ENCODE measurements at places on chromosomes 16 and 17.

DNA sequence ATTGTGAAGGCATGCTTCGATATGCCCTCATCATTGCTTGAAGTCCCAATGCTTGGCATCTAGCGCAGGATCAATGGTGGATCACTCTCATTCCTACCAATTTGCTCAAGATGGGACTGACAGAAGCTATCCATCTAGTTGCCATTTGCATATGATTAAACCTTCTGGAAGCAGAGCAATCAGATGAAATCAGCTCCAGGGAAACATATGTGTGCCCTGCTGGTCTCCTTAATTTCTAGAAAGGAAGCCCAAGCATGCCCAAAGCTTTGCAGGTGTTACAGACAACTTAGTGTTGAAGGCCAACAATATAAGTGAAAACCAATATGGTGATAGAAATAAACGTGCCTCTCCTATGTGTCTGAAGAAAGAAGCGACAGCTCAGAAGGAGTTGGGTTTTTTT lies 350.0 kb upstream of the ERCC4 start:
- no peak for DNase-seq

- no peak for DNase-seq
Observed at GRCh38 chr16:64969221-64969620, 152.6 kb downstream of the CDH11 start.

- DNase-seq, result no peak
Observed at GRCh38 chr16:16007743-16008111, 58.3 kb downstream of the ABCC1 start.

DNA sequence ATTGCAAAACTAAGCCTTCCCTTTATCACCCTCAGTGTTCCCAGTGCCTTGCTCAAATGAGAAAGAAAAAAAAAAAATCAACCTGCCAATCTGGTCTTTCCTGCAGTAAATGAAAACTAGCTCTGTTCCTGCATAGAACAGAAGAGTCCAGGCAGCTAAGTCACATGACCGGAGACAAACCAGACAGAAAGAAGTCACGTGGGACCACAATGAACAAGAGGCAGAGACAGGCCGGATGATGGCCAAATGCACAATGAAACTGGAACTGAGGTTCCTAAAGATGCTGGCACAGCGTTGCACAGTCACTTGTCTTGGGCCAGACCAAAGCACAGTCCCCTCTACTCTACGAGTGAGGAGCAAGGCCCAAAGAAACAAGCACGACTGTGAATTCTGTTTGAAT lies 172.5 kb downstream of the GRIN2A start:
- no peak for DNase-seq

DNA sequence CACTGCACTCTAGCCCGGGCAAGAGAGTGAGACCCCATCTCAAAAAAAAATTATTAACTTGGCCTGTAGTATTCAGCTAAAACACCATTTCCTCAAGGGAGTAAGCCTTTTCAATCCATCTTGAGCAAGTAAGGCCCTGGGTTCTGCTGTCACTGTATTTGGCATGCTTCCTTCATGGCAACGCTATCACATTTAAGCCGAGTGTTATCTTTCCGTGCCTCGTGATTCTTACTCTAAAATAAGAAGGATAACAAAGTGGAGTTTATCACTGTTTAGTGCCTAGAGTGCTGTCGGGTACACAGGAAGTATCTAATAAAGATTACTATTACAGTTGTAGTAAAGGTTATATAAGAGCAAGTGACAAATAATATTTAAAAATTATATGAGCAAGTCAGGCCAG lies 8.8 kb downstream of the VPS53 start:
- DNase-seq, result no peak

- no peak for DNase-seq
Observed at GRCh38 chr16:50245417-50246298, 20.7 kb upstream of the ADCY7 start.

DNA sequence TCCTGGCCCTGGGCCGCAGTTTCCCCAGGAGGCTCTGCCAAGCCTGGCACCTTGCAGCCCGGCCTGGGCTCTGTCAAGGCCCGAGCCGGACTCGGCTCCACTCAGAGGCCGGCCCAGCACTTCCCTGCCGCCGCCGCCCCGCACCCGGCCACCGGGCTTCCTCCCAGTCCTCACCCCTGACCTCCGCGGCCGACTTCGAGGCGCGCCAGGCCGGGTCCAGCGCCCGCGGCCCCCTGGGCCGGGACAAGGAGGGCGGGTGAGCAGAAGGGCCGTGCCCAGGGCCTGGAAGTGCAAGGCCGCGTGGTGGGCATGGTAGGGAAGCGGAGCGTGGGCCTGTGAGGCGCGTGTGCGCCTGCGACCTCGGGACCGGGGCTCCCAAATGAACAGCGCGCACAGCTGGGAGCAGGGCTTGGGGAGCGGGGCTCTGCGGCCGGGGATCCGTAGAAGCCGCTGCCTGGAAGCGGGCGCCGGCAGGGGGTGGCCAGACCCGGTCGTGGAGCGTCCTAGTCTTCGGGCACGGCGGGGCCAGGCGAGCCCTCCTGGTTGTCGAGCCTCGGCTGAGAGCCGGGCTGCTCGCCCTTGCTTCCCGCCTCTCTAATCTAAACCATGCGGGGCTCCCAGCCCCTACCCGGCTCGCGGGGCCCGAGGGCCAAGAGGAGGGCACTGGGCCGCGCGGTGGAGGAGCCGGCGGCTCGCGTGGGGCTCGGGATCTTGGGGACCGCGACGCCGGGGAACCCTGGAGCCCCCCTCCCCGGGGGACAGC lies 503 bp upstream of the TBX4 start:
- DNase-seq, result no peak

- DNase-seq, result no peak
Observed at GRCh38 chr17:50145532-50146229, 4.8 kb downstream of the PPP1R9B start.

DNA sequence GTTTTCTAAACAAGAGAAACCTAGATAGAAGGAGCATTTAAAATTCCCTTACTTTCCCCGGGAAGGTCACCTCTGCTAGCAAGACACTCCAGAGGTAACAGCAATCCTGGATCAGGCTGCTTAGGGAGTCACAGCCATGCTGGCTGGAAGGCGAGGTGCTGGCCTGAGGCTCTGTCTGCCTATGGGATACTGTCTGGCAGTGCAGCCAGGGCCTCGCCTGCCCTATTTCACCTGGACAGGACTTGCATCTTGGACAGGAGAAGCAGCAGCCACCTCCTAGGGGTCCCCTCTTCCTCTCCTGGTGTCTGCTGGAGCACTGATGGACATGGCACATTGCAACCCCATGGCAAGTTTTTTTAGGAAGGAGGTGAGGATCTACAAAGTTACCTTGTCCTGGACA lies 15.1 kb downstream of the FA2H start:
- no peak for DNase-seq

DNA sequence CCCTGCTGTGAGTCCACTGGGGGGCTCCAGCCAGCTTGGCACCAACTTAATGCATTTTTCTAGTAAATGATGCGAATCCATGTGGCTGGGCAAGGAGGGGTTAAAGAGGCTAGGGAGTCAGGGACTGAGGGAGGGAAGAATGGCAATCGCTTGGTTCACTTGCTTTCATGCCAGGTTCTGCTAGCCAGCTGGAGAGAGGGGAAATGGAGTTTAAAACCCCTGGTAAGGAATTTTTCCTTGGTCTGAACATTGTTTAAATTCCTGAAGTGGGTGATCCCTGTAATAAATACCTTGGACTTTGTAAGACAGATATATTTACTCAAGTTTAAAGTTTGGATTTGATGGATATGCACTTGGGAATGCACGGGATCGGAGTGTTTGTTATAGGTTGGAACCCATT lies 22.8 kb downstream of the ANKFN1 start:
- DNase-seq, result peak; percentile 46

GRCh38 chr17:64054304-64054703 lies 33.9 kb upstream of the ICAM2 start:
- no peak for DNase-seq

- no peak for DNase-seq
Observed at GRCh38 chr16:62010186-62010585, 26.1 kb downstream of the CDH8 start.

DNA sequence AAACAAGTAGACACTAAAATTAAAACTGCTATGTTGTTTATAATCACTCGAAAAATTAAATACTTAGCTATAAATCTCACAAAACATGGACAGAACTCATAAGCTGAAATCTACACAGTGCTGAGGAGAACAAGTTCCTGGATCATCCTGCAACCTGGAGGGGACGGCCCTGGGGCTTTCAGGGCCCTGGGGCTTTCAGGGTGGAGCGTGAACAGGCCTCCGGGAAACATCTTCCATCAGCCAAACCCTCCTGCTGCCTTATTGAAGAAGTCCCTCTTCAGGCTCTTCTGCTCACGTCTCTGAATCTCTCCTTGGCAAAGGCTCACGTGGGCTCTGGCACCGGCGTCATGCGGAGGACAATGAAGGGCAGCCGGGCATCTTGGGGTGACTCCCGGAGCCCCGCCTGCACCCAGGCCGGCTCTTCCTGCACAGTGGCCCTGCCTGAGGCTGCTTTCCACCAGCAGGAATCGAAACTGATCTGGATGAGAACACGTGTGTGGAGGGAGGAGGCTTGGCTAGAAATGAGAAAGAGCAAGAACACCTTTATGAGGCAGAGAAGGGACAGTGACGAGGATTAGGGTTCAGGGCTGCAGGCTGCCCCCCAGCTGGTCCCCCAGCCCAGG lies 127.3 kb downstream of the CDRT15L2 start:
- DNase-seq, result no peak

GRCh38 chr17:70173681-70174080 lies 4.3 kb downstream of the KCNJ2 start:
- DNase-seq, result no peak

DNA sequence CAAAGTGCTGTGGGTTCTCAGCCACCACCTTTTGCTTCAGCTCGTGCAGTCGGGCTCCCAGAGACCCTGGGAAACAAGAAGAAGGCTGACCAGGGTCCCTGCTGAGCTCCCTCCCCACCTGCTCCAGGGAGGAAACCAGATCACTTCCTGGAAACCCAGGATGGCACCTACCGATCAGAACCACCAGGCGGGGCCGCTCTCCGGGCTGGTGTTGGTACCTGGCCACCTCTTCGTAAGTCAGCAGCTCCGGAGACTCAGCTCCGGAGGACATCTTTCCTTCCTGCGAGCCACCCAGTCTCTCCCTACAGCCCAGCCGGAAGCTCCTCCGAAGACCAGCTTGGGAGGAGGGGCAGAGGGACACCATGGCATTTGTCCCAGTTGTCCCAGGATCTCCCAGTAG lies 18.9 kb downstream of the MPP3 start:
- no peak for DNase-seq

- DNase-seq, result no peak
Observed at GRCh38 chr17:2395258-2396181, 5.3 kb downstream of the MNT start.

DNA sequence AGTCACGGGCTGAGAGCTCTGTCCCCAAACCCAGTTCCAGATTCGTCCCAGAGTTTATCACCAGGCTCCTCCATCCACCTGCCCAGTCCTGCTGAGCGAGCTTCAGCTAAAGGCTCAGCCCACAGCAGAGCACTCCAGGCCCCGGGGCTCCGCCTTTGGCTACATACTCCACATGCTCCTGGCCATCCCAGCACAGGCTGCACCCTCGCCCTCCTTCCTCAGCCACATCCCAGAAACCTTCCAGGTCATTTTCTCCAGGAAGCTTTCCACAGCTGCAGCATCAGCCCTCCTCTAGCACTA lies 4.7 kb upstream of the CD2BP2 start:
- no peak for DNase-seq

GRCh38 chr17:46135879-46136563 lies 57.2 kb downstream of the KANSL1 start:
- no peak for DNase-seq

DNA sequence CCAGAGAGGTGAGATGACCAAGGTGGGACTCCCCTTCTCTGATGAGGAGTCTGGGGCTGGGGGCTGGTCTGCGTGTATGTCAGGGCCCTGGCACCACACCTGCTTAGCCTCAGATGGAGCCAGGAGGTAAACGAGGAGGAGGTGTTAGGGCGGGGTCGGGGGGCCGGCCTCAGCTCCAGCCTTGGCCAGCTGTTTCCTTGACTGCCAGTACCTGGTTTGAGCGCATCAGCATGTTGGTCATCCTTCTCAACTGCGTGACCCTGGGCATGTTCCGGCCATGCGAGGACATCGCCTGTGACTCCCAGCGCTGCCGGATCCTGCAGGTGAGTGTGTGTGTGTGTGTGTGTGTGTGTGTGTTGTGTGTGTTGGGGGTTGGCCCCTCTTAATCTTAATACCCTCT lies 8.1 kb downstream of the CACNA1G start:
- no peak for DNase-seq

DNA sequence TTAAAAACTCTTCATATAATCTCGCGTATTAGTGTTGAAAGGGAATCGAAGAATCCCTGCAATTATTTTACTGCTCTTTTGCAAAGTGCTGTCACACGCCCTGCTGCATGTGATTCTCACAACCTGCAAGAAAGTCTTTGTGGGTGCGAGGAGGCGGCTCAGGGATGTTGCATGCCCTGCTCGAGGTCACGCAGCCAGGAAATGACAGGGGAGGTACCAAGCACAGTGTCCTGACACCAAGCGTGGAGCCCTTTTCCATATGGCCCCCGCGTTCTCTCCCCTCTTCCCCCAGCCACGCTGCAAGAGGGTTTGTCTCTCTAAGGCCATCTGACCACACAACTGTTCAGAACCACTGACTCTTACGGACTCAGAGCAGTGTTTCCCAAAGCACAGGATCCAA lies 37.6 kb downstream of the OR3A1 start:
- no peak for DNase-seq

- DNase-seq, result no peak
Observed at GRCh38 chr16:58563235-58563634, 47.9 kb downstream of the SETD6 start.

- DNase-seq, result no peak
Observed at GRCh38 chr17:64063088-64063487, 42.7 kb upstream of the ICAM2 start.

- DNase-seq, result no peak
Observed at GRCh38 chr16:19689342-19689741, 28.7 kb downstream of the KNOP1 start.

GRCh38 chr17:5247621-5248020 lies 13.0 kb upstream of the SCIMP start:
- DNase-seq, result no peak

DNA sequence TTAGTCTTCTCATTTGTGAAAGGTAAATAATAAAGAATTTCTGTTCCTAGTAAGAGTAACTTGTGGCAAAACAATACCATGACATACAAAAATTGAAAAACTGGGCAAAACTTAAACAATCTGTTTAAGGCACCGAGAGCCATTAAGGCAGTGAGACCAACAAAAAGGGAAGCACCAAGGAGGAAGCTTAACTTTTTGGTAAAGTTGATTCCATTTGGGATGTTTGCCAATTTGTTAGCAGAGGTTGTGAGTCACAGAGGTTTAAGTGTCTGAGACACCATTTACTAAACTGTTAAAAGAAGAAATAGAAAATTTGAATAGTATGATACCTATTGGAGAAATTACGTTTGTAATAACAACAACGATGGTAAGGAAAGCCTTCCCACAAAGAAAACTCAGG lies 4.9 kb downstream of the SLC35G3 start:
- no peak for DNase-seq

- DNase-seq, result no peak
Observed at GRCh38 chr17:65930140-65930730, 261.7 kb downstream of the CEP112 start.

All from retinal pigment epithelial cell (primary cell).